ENCODE measurements at places on chromosomes 1 and 21.

- no peak for DNase-seq
Observed at GRCh38 chr1:43065191-43065590, 106.5 kb upstream of the SLC2A1 start.

DNA sequence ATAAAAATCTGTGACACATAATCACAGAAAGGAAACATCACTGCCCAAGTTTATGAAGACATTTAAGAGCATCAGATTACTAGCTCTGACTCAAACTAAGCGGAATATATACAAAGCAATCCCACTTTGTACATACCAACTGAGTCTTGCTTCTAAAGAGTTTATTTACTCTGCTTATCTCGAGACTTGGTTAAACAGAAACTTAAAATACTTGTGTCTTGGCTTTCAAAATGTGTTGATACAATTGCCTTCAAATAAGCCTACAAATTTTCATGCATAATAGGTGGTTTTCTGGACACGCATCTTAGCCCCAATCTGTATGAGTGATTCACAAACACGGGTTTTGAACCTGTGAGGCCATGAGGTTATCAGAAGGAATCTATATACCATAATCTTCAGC lies 21.0 kb downstream of the CD160 start:
- DNase-seq = no peak

GRCh38 chr1:45974541-45975269 lies 157.7 kb downstream of the PIK3R3 start:
- no peak for DNase-seq

- peak; percentile 60 for DNase-seq
Observed at GRCh38 chr1:15848143-15848928, 829 bp downstream of the SPEN start.
